GM23248 (cell line): ENCODE measurements at places on chromosomes 3 and 15.

GRCh38 chr3:180631317-180631716 lies 29.4 kb downstream of the TTC14 start:
- peak; percentile 16 for DNase-seq

GRCh38 chr15:60496853-60497252 lies 17.9 kb upstream of the ICE2 start:
- DNase-seq, result no peak

DNA sequence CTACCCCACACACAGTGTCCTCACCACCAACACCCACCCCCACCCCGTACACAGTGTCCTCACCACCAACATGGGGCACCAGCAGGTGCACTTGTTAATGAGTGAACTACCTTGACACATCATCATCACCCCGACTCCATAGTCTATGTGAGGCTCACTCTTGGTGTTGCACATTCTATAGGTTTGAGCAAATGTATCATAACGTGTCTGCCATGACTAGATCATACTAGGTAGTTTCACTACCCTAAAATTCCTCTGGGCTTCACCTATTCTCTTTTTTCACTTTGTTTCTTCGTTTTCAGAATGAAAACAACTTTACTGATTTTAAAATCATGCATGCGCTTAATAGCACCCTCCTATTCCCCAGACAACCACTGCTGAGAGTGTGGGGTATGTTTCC lies 102.6 kb upstream of the SLC6A6 start:
- no peak for DNase-seq

DNA sequence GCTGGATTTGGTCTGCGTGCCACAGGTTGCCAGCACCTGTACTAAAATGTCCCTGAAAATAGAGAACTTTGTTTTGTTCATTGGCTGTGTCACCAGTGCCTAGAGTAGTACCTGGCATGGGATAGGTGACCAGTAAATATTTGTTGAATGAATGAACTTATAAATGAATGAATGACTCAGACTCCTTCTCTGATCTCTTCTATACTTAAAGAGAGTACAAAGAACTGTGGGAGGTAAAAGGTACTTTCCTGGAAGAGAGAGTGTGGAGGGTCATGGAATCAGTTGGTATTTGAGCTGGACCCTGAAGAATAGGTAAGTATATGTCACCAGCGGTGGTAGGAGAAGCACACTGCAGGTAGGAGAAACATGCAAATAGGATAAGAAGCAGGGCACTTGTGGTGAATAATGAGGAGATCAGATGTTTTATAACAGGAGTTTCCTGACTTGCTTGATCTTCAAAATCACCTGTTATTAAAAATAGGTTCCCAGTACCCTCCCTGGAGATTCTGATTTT lies 149.4 kb downstream of the LPP start:
- no peak for DNase-seq

DNA sequence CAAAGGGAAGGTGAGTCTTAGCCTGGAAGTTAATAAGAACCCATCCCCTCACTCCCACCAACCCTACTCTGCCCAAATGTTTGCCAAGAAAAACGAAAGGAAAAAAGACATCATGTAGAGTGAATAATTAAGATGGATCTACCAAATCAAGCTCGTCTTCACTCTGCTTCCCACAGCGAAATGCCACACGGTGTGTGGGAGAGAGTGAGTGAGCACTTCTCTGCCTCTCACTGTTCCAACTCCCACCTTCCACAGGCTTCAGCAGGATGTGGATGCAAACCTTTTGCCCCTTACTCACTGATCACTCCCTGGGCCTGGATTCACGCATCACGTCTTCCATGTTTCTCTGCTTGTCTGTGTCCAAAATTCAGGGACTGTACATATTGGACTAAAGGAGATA lies 85.4 kb downstream of the WDR76 start:
- DNase-seq, result no peak

DNA sequence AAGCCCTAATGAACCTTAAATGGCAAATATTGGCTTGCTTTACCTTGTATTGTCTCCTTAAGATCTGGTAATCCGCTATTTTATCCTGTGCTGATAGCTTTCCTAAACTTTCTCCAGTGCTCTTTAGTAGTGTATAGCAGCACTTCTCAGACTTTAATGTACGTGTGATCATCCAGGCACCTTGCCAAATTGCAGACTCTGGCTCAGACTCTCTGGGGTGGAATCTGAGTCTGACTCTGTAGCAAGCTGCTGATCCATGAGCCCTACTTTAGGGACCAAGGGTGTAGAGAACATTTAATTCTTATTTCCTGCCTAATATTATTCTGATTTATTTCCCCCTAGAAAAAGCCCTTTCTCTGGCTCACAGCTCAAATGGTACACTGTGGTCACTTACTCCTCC lies 518.8 kb upstream of the ZNF385D start:
- DNase-seq, result peak; percentile 53

DNA sequence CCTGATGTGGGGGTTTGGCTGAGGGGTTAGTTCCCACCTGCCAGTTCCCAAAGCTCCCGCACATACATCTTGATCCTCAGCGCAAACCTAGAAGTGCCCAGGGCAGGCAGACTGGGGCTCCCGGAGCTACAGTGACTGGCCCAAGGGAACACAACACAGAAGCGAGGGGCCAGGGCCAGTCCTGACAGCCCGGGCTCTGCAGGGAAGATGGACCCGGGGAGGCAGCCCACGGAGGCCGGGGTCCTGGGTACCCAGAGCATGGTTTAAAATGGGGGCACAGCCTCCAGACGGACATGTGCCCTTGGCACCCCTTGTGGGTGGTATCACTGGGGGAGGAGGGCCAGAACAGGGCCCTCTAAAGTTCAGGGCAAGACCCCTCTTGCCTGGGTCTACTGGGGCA lies 5.1 kb downstream of the CPN2 start:
- DNase-seq, result no peak

DNA sequence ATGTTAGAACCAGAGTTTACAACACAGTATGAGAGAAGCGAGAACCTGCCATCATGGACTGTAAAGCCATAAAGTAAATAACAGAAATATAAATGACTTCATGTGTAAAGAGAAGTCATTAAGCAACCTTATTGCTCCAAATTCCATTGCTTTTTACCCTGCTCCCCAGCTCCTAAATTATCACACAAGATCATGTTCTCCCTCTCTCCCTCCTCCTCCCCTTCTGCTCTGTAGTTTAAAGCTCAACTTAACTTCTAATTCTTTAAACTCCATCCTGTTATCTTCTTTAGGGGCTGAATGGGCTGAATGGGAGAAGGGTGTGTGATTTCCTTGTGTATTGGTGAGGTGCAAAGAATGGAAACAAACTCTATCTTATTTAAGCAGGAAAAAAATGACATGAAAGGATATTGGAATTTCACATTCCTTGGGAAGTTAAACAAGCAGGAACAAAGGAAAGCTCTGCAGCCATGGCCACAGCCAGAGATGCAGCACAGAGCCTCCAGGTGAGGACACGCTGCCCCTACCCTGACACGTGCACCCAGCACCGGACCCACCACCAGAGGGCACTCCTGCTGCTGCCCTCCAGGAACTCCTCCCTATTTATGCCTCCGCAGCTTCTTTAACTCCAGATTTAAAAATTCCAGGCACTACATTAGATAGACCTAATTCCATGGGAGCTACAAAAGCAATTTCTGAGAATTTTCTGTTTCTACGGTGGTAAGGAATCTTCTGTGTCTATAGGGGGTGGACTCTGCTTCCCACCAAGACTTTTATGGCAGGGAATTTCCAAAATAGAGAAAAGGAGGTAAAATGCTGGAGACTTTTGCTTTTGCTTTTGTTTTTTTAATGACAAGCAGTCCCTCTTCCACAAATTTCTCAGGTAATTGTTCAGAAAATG lies 76.9 kb upstream of the ABI3BP start:
- no peak for DNase-seq

GRCh38 chr15:92163641-92164040 lies 230.0 kb upstream of the ST8SIA2 start:
- peak; percentile 20 for DNase-seq

DNA sequence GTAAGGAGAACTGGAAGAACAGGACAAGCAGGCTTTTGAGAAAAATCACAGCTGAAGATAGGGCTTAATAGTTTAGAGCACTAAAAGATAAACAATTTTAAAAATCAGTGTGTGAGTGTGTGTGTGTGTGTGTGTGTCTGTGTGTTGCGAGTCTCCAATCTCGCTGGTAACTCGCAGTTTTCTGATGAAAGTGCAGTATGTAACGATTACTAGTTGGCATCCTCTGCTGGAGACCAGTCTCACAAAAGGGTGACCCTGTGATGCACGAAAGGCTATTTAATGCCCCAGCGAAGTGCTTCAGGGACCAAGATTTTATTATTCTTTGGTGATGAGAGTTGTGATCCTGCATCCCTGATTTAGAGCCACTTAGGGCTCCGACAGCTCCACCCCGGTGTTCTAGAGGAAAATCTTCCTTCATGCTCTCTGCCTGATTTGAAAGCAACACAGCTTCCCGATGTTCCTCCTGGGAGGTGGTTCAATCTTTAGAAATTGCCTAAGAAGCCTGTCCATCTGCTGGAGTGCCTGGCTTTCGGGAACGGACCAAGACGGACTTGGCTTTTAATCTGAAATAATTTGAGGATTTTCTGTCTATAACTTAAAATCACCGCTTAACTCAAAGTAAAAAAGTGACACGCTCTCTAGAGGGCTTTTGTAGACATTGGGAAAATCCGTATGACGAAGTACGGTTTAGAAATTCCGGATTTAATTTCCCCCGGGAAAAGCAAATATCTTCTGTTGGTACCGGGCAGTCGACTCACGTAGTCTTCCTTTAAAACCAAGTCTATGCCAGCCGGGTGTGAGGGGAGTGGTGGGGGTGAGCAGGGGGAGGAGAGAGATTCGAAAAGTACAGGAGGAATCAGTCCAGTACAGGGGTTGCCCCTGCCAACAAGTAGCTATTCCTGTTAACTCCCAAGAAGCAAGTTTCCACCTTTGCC lies 1.1 kb upstream of the ALCAM start:
- DNase-seq, result peak; percentile 77

GRCh38 chr15:64429448-64429847 lies 30.9 kb upstream of the ZNF609 start:
- no peak for DNase-seq

DNA sequence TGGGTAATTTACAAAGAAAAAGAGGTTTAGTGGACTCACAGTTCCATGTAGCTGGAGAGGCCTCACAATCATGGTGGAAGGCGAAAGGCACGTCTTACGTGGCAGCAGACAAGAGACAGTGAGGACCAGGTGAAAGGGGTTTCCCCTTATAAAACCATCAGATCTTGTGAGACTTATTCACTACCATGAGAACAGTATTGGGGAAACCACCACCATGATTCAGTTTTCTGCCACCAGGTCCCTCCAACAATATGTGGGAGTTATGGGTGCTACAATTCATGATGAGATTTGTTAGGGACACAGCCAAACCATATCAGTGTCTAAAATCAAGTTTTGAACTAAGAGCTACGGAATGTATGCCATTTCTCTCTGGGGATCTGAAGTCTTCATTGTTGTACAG lies 354.8 kb upstream of the C2CD4B start:
- no peak for DNase-seq

DNA sequence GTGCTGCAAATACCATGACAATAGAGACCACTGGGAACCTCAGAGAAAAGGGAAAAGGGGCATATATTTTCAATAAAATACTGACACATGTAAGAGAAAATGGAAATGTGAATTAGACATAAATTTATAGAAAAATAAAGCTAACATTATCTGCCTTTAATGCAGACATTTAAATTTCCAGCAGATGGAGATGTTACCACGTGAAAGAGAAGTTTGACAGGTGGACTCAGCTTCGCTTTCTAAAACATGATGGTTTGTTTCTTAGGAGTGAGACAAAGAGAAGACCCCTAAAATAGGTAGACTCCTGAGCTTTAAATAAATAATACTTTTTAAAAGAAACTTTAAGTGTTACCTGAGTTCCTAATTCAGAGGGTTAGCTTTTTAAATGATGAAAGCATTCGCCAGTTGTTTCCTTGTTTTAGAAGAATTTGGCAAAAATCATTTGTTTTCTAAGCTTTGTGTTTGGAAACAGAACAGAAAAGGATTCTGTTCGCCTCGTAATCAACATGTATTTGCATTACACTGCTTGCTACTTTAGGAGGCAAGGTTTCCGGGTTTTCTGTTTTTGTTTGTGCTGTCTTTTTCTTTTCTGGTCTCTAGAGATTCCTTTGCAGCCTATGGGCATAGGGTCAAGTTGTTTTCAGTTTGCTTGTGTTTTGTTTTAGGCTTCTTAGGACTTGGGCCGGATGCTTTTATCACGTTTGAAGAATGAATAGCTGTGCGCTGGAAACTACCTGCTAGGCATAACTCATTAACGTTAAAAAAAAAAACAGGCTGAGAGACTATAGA lies 271.4 kb downstream of the THSD4 start:
- no peak for DNase-seq

DNA sequence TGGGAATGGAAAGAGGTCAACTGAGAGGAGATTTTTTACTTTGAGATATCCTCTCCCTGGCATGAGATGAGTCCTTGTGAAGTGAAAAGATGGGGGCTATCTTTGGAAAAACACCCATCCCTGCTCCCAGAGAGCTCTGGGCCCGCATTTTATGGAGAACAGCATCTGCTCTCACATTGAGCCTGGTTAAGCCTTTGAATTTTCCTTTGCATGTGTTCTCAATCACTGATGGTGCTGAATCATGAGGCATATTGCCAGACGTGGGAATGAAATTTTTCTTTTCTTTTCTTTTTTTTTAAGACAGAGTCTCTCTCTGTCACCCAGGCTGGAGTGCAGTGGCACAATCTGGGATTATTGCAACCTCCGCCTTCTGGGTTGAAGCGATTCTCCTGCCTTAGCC lies 24.4 kb downstream of the TMEM45A start:
- DNase-seq, result peak; percentile 90

- no peak for DNase-seq
These were observed 7.4 kb downstream of the PRSS50 start for GRCh38 chr3:46710229-46710628.

GRCh38 chr15:77819851-77820728 lies 187.4 kb upstream of the LINGO1 start:
- peak; percentile 51 for DNase-seq
